NCI-H446 treated with DMSO at 0.1 percent for 48 hours (cell line): ENCODE measurements at places on chromosomes 4 and X.

DNA sequence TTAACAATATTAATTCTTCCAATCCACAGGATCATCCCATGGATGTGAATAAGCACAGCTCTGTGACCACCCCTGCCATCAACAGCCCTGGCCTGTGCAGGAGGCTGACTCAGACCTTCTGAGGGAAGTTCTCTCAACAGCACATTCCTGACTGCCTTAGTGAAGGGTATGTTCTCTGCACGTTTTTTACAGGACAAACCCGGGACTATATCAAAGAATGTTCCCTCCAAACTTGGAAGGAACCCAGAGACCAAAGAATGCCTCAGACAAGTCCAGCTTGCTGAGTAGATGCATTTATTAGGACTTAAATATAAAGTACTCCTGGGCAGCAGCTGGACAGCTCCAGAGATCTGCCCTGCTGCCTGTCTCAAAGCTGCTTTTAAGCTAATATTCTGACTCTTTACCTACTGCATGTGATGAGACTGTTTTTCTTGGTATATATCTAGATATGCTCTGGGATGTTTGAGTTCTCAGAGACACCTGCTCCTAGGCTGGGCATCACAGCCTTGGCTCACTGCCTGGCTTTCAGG is 1127.8 kb upstream of the PRKX start:
- no peak for DNase-seq

- no peak for DNase-seq
These were observed 8.3 kb downstream of the PKD2 start for GRCh38 chr4:88015659-88016295.

DNA sequence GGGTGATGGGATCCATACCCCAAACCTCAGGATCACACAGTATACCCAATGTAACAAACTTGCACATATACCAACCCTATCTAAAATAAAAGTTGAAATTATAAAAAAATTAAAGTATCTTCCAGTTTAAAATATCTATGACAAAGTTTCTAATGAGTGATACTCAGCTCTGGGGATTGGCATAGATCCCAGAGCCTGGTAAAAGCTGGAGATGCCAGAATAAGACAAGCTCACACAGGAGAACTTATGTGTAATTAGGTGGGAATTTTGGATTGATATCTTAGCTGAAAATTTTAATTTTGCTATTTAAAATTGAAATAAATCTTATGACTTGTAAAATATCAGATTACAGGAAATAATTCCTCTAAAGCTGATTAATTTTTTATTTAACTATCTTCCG is 686.5 kb downstream of the GABRG1 start:
- no peak for DNase-seq

DNA sequence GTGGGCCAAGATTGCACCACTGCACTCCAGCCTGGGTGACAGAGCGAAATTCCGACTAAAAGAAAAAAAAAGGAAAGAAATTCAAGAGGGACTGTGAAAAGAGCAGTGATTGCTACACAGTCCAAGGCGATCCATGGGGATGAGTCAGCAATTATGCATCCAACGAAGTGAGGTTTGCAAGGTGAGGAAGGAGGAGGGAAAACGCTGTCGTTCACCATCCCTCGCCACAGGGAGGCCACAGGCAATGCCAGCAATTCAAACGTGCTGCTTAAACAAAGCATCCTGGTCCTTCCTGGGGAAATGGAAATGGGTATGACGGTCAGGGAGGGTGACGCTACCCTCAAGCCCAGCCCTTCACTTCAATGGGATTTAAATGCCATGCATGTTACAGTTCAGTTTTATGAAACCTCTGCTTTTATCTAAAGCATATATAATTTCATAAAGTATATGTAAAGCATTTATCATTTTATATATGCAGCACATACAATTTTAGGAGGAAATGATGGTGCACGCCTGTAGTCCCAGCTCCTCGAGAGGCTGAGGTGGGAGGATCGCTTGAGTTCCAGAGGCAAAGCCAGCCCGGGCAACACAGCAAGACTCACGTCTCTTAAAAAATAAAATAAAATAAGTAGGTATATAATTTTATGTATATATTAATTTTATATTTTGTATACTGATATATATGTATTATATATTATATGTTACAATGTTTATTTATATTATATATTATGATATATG is 108.7 kb downstream of the DHRSX start:
- no peak for DNase-seq

DNA sequence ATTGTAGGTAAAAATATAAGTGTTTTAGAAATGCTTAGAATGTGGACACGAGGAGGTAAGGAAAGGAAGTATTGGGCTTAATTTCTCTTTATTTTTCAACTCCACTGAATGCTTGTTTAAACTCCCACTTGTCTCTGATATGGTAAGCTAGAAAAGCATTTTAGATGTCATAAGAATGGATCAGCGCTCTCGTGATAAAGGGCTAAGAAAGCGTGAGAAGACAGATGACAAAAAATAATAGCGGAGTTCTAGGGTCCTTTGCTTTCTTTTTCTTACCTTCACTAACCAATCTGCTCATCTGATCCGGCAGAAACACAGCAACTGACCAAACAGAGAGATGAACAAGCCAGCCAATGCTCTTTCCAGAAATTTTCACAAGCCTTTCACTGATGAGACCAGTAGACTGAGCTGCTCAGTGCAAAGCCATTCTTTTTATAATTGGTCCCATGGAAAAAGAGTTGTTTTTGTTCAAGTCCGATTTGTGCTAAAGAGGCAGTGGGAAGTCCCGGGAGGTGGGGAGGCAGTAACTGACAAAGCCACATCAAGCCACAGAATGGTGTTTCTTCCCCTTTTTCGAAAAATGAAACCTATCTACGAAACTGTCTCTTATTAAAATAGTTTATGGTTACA is at the start of gene TASL:
TASL (minus strand) TSS at position 405 of the 630 bp plus-strand sequence. CDS start 17,411 bp downstream, outside the sequence.
- no peak for DNase-seq

DNA sequence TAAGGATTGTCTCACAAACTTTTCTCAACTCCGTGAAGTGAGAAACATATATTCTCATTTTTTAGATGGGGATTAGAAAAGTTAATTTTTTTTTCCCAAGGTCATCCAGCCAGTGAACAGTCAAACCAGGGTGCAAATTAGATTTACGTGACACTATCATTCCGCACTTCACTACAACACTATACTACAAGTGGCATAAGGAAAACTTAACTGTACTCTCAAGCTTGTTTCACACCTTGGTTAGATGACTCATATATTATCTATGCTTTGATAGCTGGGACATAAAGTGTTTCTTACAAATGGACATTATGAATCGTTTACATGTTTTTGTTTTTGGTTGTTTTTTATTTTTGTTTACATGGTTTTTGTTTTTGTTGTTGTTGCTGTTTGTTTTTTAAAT is 525.7 kb downstream of the PPARGC1A start:
- DNase-seq = no peak

GRCh38 chr4:47837908-47838294 is at the start of gene CORIN:
TSS of gene CORIN (minus strand) at chr4:47838067. CDS start at chr4:47837949, 118 bp downstream.
- no peak for DNase-seq

GRCh38 chrX:155613927-155614559 is 1.3 kb upstream of the TMLHE start:
- no peak for DNase-seq

DNA sequence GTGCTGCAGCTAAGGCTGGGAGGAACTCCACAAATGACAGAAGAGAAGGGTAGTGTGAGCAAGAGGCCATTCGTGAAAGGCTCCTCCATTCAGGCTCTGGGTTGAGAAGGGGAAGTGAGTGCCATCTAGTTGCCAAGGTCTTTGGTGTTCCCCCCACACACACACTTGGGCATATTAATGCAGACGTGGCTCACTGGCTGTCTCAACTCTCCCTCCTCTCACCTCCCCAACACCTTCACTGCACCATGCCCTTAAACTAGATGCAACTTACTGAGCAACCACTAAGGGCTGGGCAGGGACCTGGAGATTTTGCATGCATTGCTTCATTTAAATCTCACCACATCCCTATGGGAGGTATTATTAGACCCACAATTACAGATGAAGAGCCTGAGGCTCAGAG is 8.7 kb downstream of the CLRN2 start:
- no peak for DNase-seq

DNA sequence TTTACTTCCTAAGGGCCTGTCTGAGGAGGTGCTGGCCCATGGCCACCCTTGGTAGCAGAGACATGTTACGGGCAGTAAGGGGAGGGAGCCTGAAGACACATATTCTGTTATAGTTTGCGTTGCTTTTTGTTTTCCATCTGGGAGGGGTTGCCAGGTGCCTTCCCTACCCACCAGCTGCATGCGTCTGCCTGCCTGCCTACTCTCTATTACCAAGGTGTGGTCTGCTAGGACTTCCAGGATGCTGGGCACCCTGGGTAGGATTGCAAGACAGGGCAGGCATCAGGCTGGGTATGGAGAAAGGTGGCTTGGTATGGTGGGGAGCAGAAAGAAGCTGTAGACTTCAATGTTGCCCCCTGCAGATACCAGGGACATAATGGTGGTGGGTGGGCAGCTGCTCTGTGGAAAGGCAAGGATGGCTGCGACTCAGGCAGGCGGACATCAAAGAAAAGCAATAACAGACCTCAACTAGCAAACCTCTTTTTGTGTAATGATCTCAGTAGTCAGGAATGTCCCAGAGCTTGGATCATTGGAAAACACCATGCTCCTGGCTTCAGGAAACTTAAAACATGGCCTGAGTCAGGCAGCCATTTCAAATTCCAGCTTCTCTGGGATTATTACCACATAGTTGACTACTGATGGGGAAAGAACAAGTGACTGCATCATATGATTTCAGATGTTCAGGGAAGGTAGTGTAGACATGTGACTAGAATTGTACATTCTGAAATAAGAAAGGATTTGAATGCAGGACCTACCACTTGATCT is 67.8 kb downstream of the HOPX start:
- no peak for DNase-seq

GRCh38 chr4:184657144-184657543 is 7.6 kb downstream of the PRIMPOL start:
- no peak for DNase-seq

DNA sequence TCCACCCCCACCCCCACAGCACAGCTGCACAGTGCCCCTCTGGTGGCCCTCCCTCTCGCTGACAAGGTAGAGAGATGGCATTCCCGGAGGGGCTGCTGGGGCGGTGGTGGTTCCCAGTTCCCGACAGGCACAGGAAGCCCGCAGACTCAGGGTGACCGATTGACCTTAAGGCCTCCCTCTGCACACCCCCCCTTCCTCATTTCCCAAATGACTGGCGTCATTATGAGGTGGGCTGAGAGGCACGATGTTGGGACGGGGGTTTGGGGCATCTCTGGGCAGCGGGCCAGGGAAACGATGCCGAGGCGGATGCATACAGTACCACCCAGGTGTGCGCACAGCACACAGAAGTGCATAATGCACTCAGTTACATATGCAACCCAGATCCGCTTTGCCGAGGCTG is 3.5 kb upstream of the TIMP1 start:
- DNase-seq = no peak

- DNase-seq = no peak
These were observed 198.7 kb downstream of the CCNG2 start for GRCh38 chr4:77355731-77356130.

DNA sequence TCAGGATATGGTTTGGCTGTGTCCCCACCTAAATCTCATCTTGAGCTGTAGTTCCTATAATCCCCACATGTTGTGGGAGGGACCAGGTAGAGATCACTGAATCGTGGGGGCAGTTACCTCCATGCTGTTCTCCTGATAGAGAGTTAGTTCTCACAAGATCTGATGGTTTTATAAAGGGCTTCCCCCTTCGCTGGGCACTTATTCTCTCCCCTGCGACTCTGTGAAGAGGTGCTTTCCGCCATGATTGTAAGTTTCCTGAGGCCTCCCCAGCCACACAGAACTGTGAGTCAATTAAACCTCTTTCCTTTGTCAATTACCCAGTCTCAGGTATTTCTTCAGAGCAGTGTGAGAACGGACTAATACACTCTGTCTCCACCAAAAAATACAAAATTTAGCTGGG is 291.9 kb downstream of the BCOR start:
- DNase-seq = no peak

- no peak for DNase-seq
These were observed 762 bp downstream of the PIGA start for GRCh38 chrX:15334561-15334960.

GRCh38 chr4:186228514-186228894 is 1.2 kb downstream of the KLKB1 start:
- no peak for DNase-seq

DNA sequence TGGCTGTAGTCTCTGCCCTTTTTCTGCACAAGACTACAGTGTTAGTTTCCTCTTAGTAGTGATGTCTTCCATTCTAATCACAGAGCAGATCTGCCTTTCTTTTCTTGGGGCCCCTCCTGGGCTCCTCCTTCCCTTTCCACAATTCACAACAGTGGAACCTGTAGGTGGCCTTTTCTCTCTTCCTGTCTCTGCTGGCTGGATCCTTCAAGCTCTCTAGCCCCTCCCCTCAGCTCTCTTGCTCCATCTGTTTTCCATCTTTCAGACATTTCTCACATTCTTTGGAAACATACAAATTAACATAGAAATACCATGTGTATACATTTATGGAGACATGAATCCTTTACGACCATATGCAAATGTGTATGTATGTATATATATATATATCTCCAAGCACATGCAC is 304 bp upstream of the SPIN2A start:
- DNase-seq = no peak

DNA sequence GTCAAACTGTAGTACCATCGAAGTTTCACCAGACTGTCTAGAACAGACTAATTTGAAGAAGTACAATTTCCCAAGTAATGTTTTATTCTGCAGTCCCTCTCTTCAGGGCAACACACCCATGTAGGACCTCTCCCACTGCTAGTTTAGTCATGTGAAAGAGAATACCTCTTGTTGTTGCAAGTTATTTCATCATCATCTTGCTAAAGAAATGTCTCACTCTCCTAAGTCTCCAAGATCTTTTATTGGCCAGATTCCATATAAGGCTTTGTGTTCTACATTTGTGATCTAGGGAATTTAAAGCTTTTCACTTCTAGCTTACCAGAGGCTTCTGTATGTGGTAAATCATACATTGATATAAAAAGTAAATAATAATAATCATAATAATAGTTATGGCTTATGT is 745.3 kb upstream of the MAGEB2 start:
- no peak for DNase-seq

DNA sequence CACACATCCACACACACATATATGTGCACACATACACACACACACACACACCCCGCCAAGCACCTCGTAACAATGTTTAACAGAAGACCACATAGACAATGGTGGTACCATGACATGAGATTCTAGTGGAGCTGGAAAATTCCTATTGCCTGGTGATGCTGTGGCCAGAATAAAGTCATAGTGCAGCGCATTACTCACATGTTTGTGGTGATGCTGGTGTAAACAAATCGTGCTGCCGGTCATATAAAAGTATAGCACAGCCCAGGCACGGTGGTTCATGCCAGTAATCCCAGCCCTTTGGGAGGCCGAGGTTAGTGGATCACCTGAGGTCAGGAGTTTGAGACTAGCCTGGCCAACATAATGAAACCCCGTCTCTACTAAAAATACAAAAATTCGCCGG is 275.2 kb downstream of the TRIML1 start:
- DNase-seq = no peak

GRCh38 chr4:112735474-112735951 is 98.6 kb downstream of the LARP7 start:
- DNase-seq = no peak

DNA sequence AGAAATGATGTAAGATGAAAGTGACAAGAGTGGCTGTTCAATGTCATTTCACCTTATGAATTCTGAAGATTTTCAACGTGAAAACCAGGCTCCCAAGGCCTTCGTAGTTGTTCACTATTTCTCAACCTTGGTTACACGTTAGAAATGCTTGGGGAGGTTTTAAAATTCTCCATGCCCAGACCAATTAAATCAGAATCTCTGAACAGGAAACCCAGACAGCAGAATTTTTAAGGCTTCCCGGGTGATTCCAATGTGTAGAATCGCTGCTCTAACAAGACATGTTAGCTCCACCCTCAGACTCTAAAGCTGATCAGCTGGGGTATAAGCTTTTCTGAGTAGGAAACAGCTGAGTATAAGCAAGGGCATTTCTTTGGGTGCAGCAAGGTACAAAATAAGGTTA is 160.4 kb upstream of the TET2 start:
- DNase-seq = no peak
